Stimulated activated CD4-positive, alpha-beta T cell treated with anti-CD3 and anti-CD28 coated beads, Interleukin-2, amount 100 ng/mL, for 48 hours (primary cell): ENCODE measurements at places on chromosomes 12 and 14.

DNA sequence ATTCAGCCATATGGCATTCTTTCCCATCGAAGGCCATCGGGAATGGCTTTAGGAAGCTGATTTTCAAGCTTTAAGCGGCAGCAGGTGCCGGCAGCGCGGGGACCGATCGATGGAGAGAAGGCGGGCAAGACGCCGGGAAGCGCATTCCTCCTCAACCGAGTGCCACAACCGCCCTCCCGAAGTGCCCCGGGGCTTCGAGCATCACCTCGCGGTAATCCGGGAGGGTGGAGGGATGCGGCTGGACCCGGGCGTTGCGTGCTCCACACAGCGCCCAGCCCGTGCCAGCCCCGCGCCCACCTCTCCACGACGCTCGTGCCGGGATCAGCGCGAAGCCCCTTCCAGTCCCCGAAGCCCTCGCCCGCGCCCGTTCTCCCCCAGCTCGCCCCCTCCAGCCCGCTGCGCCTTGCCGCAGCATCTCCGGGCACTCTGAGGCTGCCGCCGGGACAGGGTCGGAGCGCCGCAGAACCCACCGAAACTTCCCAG, 3.2 kb downstream of the USP44 start:
- DNase-seq: peak; percentile 25

- no peak for DNase-seq
These were observed 23.7 kb downstream of the VDR start for GRCh38 chr12:47881051-47881450.

DNA sequence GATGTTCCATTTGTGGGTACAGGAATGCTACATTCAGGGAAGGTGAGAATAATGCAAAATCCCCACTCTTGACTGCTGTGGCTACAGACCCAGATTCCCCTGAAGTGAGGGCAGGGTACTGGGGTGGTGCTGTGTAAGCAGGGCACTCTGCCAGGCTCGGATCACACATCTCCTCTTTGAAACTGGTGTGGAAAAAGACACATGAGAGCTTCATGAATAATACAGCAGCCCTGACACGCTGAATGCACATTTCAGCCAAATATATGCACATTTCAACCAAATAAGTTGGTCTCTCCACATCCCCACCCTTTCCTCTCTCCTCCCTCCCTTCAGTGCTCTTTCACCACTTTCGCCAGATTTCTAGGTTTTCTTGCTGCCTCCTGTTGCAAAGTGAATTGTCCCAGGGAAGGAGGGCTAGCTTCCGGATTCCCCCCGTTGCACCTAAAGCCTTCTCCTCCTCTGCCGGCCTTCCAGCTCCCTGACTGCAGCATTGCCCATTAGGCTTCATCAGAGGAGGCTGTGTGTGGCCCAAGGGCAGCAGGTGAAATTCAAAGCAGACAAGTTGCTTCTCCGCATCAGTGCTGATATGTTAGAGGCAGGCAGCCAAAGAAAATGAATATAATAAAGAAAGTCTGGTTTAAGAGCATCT, 118.2 kb upstream of the TMCC3 start:
- no peak for DNase-seq

DNA sequence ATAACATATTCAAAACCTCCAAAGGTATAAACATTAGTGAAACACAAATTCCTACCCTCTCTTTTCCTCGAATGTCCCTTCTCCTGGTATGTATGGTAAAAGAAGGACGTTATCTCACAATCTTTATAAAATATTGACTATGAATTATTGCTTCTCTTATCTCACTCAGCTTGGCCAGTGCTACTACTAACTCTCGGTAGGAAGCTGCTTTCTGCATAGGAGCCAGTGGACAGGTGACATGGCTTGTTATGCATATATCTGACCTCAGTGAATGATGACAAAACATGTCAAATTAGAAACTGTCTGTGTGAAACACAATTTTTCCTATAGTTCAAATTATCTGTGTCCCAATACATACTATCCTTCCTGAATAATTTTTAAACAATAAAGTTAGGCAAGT, 48.5 kb upstream of the FLRT2 start:
- no peak for DNase-seq

DNA sequence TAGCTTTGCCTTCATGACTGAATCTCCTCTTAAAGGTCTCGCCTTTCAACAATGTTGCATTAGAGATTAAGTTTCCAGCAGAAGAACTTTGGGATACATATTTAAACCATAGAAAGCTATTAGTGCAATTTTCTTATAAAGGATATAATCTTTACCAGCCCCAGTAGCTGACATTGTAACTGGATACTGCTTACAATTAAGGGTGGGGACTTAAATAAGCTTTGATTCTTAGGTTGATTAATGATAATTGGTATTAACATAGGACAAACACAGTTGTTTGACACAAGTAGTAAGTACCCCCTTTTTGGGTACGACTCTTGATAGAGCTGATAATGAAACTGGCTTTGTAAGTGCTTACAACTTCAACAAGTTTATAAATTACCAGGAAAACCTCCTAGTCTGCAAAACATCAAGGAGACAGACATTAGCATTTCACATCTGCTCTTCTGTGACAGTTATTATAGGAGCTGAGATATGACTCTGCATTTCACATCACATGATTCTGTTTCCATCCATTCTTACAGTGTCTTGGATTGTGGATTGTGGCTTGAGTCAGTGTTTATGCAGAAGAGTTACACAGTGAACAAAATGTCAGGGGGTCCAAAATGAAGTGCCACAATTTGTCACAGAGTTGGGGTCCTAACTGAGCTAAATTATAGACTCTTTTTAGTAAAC, 249.1 kb upstream of the E2F7 start:
- no peak for DNase-seq

DNA sequence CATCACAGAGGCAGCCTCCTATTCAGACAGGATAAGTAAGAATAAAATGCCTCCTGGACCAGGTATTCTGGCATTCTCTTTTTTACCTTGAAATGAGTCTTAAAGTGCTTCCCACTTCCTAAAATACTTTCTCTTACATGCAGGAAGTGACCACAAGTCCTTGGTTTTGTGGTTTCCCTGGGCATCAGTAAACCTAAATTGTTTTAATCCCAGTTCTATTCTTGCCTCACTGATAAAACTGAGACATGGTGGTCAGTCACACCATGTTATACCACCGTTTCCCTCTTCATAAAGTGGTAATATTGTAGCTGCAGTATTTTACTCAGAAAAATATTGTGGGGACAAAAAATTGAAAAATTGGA, 1.2 kb upstream of the SALL2 start:
- DNase-seq: no peak

DNA sequence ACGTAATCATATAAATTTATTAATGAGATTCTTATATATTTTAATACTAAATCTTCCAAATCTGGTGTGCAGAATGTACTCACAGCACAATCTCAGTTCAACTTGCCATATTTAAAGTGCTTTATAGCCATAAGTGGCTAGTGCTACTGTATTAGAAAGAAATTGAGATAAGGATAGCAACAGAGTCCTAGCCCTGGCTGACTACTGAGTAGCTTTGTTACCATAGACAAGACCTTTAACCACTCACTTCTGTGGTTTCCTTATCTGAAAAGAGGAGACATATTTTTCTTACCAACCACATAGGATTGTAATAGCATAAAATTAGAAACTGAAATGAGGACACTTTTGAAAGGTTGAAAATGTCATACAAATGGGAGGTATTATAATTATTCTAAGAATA, 2.0 kb upstream of the CHURC1 start:
- no peak for DNase-seq

DNA sequence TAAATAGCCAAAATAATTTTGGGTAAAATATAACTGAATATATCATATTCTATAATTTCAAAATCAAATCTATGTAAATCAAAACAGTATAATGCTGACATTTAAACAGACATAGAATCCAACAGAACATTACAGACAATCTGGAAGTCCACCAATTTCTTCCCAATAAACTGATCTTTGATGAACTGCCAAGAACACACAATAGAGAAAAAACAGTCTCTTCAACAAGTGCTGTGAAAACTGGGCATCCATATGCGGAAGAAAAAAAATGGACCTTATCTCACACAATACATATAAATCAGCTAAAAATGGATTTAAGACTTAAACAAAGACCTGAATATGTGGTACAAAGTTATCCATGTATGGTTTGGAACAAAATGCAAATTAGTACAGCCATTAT, 1022.7 kb downstream of the TMEM121 start:
- no peak for DNase-seq

DNA sequence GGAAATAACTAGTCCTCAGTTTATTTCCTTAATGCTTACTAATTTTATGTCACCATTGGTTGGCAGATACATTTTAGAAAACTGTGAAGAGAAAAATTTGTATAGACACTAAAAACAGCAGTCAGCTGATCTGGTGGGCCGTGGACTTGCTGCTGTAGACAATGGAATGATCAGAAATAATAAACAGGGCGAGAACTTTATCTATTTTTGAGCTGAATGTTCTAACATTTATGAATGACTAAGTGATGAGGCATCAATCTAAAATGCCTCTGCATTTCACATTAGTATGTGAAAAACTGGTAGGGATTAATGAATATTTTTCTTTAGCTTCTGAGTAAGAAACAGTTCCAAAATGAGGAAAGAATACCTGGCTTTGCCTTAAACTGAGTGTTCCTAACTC, 24.8 kb upstream of the PKP2 start:
- DNase-seq: no peak

DNA sequence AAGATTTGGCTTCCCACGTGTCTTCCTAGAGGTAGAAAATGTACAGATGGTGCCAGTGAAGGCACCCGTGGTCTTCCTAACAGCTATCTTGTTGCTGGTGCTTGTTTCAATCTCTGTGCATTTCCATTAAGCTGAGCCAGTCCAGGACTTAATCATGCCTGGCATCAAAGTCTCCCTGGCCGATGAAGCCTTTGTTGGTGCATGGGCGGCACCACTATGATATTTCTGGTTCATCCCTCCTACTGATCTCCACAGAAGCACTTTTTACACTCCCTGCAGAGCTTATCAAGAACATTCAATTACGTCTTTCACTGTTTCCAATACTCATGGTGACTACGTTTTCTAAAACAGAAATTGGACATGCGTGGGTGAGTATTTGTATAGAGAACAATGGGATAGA, 128.4 kb downstream of the TTC8 start:
- DNase-seq: no peak

DNA sequence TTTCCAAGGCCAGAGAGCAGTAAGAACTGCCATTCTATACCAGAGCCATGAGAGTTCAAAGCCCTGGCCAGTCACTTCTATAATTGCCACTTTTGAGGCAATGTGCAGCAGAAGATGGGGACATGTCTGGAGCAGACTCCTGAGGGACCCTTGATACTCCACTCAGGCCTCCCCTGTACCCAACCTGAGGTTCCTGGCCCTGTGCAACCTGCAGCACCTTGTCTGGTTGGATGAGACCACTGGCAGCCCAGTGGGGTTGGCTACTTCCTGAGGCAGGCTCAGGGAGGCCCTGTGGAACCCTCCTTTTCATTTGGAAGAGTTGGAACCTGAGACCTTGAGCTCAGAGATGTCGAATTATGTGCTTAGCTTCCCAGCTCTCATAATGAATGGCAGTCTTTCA, 54.4 kb downstream of the GALNT16 start:
- no peak for DNase-seq

DNA sequence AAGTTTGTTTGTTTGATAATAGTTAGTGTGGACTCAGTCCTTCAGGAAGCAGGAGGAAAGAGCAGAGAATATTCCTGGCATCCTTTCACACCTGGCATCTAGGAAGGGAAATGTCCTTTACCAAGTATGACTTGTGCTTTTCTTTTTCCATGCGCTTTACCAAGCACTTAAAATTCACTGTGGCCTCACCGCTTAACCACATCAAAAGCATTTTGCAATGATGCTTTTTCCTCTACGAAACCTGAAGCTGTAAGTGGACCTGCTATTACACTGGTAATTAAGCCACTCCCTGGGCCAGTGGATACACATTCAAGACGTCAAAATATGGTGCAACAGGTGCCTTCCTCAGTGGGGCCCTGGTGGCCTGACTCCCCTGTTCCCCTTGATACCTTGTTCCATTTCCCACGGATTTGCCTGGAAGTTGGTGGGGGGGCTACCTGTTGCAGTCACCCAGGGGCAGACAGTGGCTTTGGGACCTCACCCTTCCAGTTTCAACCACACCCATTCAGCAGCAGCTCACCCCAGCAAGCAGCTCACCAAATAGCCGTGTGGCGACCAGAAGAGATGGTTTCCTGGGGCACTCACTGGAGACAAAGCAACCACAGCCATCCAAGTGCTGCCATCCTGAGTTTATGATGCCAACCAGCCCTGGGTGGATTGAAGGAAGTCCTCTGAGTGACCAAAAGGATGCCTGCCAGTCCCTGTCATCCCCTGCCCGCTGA, 14.2 kb upstream of the FZD10 start:
- DNase-seq: no peak

- DNase-seq: no peak
These were observed 10.7 kb downstream of the TTC5 start for GRCh38 chr14:20295067-20295466.

DNA sequence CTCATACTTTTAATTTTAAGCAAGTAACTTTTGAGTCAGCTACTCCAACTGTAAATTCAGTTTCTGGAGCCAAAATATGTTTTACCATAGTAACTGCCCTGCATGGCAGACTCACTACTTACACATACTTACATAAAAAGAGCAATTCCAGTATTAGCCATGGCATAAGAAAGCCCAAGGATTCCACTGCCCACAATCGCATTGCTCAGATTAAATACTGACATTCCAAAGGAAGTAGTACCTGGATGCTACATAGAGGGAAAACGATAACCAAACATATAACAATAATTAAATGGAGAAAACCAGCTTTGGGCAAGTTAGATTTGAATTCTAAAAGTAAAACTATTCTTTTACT, 2.2 kb downstream of the SLC38A2 start:
- no peak for DNase-seq

- no peak for DNase-seq
These were observed 64.5 kb upstream of the GTF2A1 start for GRCh38 chr14:81285245-81285644.

- no peak for DNase-seq
These were observed 12.4 kb upstream of the RTN1 start for GRCh38 chr14:59882957-59883356.

GRCh38 chr12:20132818-20133217, 235.5 kb upstream of the PDE3A start:
- DNase-seq: no peak

- DNase-seq: peak; percentile 41
These were observed at the start of gene TMEM63C for GRCh38 chr14:77181603-77182437. TSS of gene TMEM63C (plus strand) at chr14:77181798. CDS start at chr14:77218814, 37,016 bp downstream.

GRCh38 chr12:14614704-14615121, 47.0 kb upstream of the PLBD1 start:
- DNase-seq: no peak

- no peak for DNase-seq
These were observed 3.6 kb upstream of the MDGA2 start for GRCh38 chr14:47678993-47679392.

GRCh38 chr12:5043589-5044419, at the start of gene KCNA5:
TSS of gene KCNA5 (plus strand) at chr12:5043879. CDS start at chr12:5044148, 269 bp downstream.
- no peak for DNase-seq

GRCh38 chr12:80129895-80130530, 30.7 kb downstream of the OTOGL start:
- no peak for DNase-seq

DNA sequence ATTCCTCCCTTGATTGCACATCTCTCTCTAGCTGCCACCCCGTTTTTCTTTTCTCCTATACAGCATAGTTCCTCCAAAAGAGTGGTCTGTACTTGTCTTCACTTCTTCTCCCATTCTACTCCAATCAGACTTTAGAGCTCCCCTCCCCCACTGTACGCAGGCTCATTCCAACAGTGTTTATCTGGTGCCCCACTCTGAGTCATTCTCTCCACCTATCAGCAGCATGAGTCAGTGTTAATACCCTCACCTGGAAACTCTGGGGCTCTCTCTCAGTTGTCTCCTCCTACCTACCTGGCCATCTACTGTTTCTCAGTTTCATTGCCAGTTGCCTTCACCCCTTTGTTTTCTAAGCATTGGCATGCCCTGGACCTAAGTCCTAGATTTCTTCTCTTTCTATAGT, 175.1 kb upstream of the ARHGAP5 start:
- no peak for DNase-seq
